ENCODE measurements at places on chromosomes 4 and X.

DNA sequence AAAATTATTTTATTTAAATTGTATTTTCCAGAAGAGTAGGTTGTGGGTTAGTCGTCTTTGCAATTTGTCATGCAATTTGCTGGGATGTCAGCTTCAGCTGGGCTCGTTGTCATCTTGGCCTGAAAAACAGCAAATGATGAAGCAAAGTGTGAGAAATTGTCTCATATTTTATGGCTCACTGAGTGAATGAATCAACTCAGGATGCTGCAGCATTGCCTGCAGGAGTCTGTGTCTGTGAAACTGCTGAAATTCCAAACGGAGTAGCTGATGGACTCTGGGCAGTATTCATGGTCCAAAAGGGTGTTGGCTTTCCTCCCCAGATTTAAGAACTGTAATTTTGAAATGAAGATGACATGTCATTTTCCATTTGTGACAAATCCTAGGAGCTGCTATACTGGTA lies 37.2 kb downstream of the CXCL8 start:
- no peak for DNase-seq

GRCh38 chrX:11197671-11198070 lies 86.5 kb downstream of the HCCS start:
- no peak for DNase-seq

GRCh38 chr4:38049545-38050170 lies 89.5 kb downstream of the PTTG2 start:
- DNase-seq, result no peak

GRCh38 chr4:69408451-69408850 lies 87.3 kb downstream of the UGT2B4 start:
- DNase-seq, result no peak

GRCh38 chrX:44946771-44947170 lies 73.8 kb downstream of the KDM6A start:
- no peak for DNase-seq

GRCh38 chr4:1448589-1449420 lies 42.6 kb upstream of the NKX1-1 start:
- no peak for DNase-seq

- DNase-seq, result no peak
Measured at GRCh38 chrX:54447461-54447860, 7.3 kb downstream of the TSR2 start.

DNA sequence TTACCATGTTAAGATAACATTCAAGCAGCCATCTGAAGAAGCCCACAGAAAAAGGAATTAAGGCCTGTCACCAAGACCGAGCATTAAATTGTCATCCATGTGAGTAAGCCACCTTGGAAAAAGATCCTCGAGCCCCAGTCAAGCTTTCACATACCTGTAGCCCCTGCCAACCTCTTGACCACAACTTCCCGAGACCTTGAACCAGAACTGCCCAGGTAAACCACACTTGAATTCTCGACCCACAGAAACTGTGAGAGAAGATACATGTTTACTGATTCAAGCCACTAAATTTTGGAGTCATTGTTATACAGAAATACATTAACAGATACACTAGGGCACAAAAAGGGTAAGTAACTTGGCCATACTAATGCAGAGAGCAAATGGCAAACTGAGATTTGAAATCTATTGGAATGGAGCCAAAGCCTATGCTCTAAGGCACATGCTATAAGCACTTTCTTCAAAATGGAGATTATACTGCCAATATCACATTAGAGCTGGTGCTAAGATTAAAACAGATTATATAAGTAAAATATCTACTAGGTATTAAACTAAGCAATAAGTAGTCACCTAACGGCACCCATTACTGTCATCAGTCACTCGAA lies 49.5 kb downstream of the FAM13A start:
- no peak for DNase-seq

GRCh38 chr4:109691411-109691920 lies 11.8 kb downstream of the CASP6 start:
- no peak for DNase-seq

- no peak for DNase-seq
Measured at GRCh38 chr4:7805533-7806337, 133.9 kb downstream of the AFAP1 start.

All from GF-D8 (cell line).